Muscle of back (tissue), 13 donors: ENCODE measurements at places on chromosomes 2 and 18.

- no peak for DNase-seq
These were observed 609.1 kb upstream of the SYT4 start for GRCh38 chr18:43886341-43886740.

DNA sequence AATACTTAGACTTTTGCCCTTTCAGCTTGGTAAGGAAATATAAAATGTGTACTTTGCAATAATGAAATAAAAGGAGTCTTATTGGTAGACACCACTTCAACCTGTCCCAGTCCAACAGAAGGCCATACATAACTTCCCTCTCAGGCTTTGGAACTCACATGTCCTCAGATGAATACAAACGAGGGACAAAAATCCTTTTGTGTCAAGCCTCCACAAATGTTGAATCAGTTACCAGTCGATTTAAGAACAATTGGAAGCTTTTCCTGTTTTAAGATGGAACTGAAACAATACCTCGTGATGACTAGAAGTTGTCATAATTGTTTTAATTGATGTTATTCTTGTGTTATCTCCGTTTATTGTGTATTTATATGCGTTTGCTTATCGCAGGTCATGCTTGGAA, 385.1 kb upstream of the POU3F3 start:
- no peak for DNase-seq

DNA sequence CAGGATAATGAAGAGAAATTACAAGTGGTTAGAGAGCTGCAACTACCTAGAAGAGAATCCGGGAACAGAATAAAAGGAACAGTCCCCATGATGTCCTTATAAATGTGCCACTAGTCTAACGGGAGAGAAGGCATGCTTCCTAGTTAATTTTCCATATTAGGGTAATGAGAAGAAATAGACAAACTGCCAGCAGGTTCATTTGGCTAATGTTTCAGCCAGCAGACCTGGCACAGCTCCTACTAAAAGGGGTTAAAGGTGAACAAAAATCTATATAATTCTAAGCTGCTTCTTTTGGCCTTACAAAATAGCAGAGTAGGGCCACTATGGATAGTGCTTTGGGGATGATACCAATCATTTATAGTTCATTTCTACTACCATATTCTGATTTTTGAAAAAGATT, 845.3 kb upstream of the GCFC2 start:
- DNase-seq, result no peak

DNA sequence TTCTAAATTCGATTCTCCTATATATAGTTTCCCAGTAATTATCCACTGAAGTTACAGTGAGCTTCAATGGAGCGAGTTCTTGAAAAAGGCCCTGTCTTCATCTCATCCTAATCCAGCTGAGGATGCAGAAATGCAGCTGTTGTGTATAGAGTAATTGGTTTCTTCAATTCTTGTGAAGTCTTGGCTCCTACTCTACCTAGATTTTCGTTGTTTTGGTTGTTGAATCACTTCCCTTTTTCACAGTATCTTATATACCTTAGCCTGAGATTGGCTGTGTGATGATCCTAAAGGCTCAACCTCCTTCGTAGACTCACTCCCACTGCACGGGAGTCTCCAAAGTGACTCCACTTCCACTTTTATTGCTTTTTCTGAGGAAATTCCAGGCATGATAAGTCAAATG, 280.4 kb downstream of the PARD3B start:
- DNase-seq, result no peak

GRCh38 chr2:57296795-57297517, 749.6 kb upstream of the VRK2 start:
- no peak for DNase-seq

DNA sequence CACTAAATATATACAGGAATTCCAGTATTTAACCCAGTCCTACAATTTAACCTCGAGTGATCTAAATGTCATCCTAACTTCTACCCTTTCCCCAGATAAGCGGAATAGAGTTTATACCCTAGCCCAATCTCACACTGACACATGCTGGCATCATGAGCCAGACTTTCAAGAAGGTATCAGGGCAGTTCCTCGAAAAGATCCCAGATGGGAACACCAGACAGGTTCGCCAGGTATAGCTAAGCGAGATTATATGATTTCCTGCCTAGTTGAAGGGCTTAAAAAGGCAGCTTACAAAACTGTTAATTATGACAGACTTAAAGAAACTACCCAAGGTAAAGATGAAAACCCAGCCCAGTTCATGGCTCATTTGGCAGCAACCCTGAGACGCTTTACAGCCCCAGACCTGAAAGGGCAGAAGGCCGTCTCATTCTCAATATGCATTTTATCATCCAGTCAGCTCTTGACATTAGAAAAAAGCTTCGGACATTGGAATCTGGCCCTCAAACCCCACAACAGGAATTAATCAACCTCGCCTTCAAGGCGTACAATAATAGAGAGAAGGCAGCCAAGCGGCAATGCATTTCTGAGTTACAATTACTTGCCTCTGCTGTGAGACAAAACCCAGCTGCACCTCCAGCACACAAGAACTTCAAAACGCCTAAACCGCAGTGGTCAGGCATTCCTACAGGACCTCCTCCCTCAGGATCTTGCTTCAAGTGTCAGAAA, 668.2 kb upstream of the PKDCC start:
- DNase-seq, result no peak

DNA sequence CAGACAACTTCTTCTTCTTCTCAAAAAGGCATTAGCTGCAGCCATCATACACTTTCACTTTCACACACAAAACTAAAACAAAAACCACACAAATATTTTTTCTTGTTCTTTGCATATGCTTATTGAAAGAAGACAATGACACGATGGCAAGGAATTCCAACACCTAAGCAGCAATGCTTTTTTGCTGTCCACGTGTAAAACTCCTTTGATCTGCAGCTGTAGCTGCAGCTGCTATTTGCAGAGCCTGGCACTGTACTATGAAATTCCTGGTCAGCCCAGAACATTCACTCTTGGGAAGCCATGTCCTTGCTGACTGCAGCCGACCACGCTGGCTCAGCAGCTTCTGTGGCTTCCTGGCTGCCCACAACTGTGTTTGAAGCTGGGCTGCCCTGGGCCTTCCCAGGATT, 316.2 kb downstream of the CDH2 start:
- peak; percentile 26 for DNase-seq

- no peak for DNase-seq
These were observed 115.2 kb downstream of the INHBB start for GRCh38 chr2:120461092-120461491.

- no peak for DNase-seq
These were observed 1.9 kb downstream of the FIGN start for GRCh38 chr2:163733956-163734355.

GRCh38 chr2:180669016-180669415, 311.4 kb upstream of the UBE2E3 start:
- no peak for DNase-seq

- no peak for DNase-seq
These were observed 21.3 kb upstream of the ALLC start for GRCh38 chr2:3636586-3637310.

- DNase-seq, result peak; percentile 85
These were observed 287.0 kb downstream of the SLC8A1 start for GRCh38 chr2:40164736-40165508.

GRCh38 chr18:26071020-26071419, 19.4 kb downstream of the SS18 start:
- DNase-seq, result no peak

GRCh38 chr2:8598295-8599165, 83.3 kb upstream of the ID2 start:
- DNase-seq, result no peak

- DNase-seq, result no peak
These were observed 304.2 kb downstream of the CYP26B1 start for GRCh38 chr2:71843391-71843850.

- no peak for DNase-seq
These were observed 116.6 kb upstream of the EFEMP1 start for GRCh38 chr2:56040189-56040588.

GRCh38 chr2:189517847-189518535, 62.6 kb downstream of the SLC40A1 start:
- DNase-seq, result no peak

DNA sequence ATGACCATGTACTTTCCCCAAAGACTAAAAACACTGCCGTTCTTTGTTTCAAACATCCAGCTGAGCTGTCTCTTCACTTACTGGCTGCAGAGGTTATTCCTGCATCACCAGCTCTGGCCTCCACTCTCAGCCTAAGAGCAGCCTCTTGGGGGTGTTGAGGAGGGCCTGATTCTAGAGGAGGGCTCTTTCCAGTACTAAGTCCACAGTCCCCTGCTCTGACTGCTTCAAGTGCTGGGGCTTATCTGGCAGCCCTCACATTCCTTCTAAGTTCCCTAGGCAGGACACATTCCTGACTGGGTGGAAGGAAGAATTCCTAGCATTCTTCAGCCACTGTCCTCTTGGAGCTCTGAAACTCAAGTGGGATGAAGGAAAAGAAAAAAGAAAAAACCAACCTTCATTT, 32.9 kb upstream of the EHBP1 start:
- peak; percentile 43 for DNase-seq

- no peak for DNase-seq
These were observed 8.2 kb downstream of the APCDD1 start for GRCh38 chr18:10462597-10462996.
